Stimulated activated naive B cell treated with anti-CD40 and anti-IgM and Interleukin-4, amounts not matched to agents 10 μg/mL and 1 μg/mL and 100 μg/mL, for 72 hours (primary cell): ENCODE measurements at places on chromosomes 4 and X.

DNA sequence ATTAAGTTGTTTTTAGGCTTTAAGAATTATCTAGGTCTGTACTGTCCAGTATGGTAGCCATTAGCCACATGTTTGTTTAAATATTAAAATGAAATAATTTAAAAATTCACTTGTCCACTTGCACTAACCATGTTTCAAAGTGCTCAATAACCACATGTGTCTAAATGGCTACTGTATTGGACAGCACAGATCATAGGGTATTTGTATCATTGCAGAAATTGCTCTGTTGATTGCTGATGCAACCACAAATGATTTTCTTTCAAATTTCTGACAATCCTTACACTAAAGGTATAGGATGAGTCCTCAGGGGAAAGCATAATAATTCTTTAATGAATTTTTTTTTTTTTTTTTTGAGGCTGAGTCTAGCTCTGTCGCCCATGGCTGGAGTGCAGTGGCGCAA is 84.9 kb downstream of the KDM6A start:
- no peak for DNase-seq

- no peak for DNase-seq
Observed at GRCh38 chr4:126611900-126612299, 1020.9 kb upstream of the INTU start.

- no peak for DNase-seq
Observed at GRCh38 chr4:41483771-41484170, 54.2 kb upstream of the LIMCH1 start.

- no peak for DNase-seq
Observed at GRCh38 chr4:182454440-182455013, 211.3 kb downstream of the TENM3 start.

GRCh38 chr4:179415037-179415846 is 1973.0 kb upstream of the AGA start:
- no peak for DNase-seq

- DNase-seq, result no peak
Observed at GRCh38 chrX:21943460-21944135, 3.1 kb downstream of the SMS start.

DNA sequence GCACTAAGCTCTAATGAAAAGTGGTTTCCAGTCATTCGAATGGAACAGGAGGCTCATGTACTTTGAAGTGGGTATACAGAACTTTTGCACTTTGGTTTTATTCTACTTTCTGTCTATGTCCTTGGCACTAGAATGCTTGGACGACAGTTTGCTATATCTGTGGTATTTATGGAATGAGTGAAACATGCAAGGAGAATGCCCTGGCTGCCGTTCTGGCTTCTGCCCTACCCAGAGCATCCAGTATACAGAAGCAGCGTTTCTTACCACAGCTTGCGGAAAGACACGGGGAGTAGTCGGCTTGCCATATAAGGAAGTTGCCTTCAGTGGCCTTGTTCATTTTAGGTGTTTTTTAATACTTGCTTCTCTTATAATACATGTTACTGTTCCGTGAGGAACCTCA is 98.0 kb downstream of the TBL1X start:
- no peak for DNase-seq

DNA sequence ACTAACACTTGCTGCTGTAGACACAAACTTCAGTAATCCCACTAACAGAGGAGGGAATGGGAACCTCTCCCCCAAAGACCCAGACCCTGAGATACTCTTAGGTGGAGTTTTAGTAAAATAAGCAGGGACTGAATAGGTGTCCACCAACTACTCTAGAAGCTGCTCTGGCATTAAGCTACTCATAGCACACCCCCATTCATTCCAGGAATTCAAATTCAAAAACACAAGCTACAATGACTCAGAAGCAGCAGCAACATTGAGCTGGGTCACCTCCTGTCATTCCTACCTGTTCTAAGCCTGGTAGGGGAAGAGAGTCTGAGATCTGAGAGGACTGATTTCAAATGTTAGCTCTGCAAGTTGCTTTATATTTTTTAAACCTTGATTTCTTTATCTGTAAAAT is 135.4 kb upstream of the FRMPD4 start:
- DNase-seq, result no peak

DNA sequence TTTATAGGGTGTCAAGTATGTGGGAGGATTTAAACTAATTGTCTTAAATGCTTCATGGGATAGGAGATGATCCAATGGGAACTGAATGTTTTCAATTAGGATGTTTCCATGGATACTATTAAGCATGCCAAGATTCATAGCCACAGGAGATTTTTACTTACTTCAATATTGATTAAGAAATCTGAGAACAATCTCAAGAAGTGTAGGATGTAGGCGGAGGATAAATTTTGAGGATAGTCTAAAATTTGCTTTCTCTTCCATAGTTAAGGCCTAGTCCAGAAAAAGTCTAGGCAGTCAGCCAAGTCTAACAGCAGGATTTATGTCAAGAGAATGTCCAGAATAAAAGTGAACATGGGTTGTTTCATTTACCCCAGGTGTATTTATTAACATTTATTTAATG is 32.8 kb downstream of the REPS2 start:
- no peak for DNase-seq

GRCh38 chr4:176789955-176790354 is 2.8 kb downstream of the VEGFC start:
- no peak for DNase-seq

DNA sequence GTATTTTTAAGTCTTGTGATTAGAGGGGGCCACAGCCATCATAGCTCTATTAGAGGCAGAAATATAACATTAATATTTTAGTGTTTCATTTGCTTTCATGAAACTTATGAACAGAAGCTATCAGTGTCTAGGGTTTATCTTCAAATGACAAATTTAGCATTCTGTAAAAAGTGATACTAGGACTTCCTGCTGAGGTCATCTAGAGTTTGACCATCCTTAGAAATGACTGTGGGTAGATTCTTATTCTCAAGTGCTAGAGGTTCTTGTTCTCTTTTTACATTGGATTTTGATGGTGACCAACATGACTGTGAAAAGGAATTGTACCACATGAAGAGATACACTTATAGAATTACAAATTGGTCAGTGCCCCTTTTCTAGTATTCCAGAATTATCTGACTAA is 568.6 kb downstream of the RPA4 start:
- DNase-seq, result no peak

DNA sequence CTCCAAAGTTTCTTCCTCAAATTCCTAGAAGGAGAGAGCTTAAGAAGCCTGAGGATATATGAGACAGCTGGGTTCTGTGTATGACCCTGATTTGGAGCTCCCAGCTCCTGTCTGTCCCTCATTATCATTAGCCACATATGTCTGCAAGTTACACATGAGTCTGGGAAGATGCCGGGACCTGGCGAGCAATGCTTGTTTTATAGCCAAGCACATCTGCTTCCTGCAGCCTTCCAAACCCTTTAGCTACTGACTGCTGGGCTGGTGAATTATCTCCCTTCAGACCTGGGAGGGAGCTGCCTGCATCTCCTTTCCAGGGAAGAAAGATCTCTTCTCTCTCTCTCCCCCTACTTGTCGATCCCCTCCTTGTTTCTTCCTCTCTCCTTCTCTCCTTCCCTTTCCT is 556.7 kb upstream of the BOD1L1 start:
- no peak for DNase-seq

- DNase-seq, result no peak
Observed at GRCh38 chr4:94442251-94442650, 9.5 kb upstream of the PDLIM5 start.

DNA sequence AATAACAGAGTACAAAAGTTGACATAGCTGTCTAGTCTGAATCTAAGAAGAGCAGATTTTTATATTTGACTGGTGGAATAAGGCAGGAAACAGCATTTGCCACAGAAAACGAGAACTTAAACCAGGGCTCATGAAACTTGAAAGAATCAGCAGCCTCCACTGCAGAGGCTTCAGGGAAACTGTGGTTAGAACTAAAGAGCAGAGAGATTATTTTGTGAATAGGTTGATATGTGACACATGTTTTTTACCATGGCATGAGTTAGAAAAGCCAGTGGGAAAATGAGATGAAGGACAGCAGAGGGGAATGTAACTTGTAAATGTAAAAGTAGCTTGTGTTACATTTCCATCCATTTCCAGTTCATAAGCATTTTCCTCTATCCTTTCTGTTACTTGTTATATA is 63.7 kb upstream of the CAMK2D start:
- peak; percentile 15 for DNase-seq

DNA sequence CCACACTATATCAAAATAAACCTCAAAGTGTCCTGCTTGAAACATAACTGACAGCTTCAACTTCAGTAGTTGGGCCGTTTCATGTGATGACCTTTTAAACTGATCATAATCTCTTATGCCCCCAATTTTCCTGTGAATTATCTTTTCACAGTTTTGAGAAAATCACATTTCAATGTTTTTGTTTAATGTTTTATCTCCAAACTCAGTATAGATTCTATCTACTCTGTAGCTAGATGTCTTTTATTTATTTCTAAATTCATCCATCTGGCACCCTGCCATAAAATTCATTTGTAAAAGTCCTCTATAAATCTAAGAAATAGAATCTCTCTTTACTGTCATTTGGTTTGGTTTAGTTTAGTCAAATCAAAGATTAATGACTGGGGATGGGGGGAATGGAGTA is 557.3 kb downstream of the ANKRD50 start:
- no peak for DNase-seq

DNA sequence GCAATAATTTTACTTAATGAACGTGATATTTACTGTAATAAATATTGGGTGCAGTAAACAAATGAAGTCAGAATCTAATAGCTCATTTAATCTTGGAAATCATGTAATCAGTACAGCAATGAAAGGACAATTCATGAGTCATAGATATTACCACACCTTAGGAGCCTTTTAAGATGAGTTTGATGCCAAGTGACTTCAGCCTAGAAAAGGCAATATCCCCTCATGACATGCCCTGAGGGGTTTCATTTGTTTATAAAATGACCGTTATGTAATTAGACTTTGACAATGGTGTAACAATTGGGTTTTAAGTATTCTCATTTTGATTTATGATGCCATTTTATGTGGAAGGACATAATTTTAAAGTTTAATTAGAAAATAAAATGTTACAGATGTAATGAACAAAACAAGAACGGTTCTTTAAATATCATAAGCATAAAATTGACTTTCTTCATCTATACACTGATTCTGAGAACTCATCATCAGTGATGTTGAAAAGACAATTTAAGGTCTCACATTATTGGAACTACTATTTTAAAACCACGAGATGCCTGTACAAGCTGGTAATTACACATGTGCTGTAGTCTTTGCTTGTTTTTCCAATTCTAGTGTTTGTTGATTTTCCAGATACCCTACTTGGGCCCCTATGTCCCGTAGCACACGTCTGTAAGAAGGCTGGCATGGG is 5.0 kb downstream of the FGF2 start:
- no peak for DNase-seq

DNA sequence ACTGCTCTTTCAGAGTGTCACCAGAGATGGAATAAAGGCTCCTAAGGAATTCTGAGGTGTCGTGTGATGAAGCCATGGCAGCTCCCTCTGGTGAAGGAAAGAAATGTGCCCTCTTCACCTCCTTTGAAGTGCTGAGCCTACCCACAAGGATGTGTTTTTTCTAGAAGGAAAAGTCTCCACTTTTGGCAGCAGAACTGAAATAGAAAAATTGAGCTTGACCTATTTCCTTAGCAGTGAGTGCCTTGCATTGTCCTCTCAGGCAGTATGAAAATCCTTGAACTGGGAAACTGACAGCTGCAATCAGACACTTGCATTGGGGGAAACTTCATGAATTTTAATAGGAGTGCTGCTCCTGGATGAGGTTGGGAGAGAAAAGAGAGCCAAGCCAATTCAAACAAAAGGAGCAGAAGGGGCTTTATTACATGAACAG is 95.2 kb downstream of the DCLK2 start:
- DNase-seq, result no peak

GRCh38 chrX:147533426-147533825 is 378.3 kb upstream of the FMR1 start:
- DNase-seq, result no peak

- no peak for DNase-seq
Observed at GRCh38 chr4:93719552-93719951, 109.0 kb upstream of the ATOH1 start.

- no peak for DNase-seq
Observed at GRCh38 chr4:139692309-139693012, 26.8 kb downstream of the MGST2 start.

- peak; percentile 32 for DNase-seq
Observed at GRCh38 chrX:40008791-40009461, 88.8 kb downstream of the BCOR start.
